Muscle of leg (tissue), 16 donors: ENCODE measurements at places on chromosomes 4 and X. TPM values are rescaled to one million over a fixed set of nuclear protein-coding genes. Genes with fewer than 3 reads are reported as not detected.

- peak; percentile 55 for DNase-seq
These were observed 37.7 kb downstream of the FHDC1 start for GRCh38 chr4:152973629-152974467.

- no peak for DNase-seq
These were observed 611.2 kb downstream of the RPA4 start for GRCh38 chrX:97494756-97495372.

DNA sequence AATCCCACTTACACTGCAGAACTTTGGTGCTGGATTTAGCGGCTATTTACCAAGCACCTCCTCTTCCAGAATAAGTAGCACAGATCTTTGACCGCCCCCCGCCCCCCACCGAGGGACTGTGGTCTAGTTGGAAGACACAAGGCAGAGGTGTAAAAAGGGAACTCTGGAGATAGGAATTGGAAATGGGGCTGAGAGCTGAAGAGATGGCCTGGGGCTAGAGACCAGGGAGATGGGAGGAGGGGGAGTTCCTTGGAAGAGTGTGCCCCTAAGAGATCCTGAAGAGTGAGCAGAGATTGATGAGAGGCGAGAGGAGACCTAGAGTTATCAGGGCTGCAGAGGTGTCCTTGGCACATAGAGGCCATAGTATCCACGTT, 55.3 kb downstream of the TBL1X start:
- no peak for DNase-seq

DNA sequence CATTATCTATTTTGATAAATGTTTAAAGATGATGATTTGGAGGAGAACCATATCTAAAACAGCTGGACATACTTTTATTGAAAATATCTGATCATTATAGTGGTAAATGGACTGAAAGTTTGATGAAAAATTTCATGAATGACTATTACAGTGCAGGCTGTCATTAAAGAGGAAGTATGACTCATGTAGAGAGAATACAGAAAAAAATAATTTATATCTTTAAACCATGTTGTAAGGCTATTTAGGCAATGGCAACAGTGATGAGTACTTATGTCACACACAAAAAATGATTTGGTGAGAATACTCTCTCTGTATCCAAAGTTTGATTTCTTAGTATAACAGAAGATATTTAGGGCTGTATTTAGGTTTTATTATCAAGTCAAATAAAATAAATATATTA, 3.9 kb upstream of the GLRB start:
- DNase-seq, result no peak

Gene KLHL13
- total RNA-seq, result 47.1 TPM

Gene CFI
- total RNA-seq, result 7.8 TPM

Gene BEX1
- total RNA-seq, result 0.49 TPM

GRCh38 chr4:27005501-27005900, 144.9 kb downstream of the STIM2 start:
- DNase-seq, result peak; percentile 89

DNA sequence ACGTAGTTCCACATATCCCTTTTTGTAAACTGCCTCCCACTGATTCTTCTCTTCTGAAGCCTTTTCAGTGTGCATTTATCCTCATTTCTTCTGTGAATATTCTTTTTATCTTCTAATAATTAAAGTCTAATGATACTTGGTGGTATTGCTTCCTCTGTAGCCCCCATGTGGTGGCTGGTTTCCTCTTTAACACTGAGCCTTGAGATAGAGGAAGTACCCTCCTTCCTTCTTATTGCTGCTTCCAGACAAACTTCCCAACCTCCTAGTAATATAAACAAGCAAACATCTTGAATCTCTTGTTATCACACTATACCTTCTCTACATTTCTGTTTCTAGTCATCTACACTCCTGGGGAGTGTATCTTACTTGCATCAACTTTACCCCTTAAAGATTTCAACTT, 310.5 kb upstream of the GIMD1 start:
- DNase-seq, result no peak

Gene NWD2
- total RNA-seq, result under 0.01 TPM

Gene P2RY4
- total RNA-seq, result 0.09 TPM

GRCh38 chr4:15374656-15375055, 53.2 kb upstream of the C1QTNF7 start:
- peak; percentile 76 for DNase-seq

Gene MTMR8
- 2.0 TPM for total RNA-seq

Gene CYTL1
- total RNA-seq, result 11.0 TPM

Gene POF1B
- total RNA-seq, result 0.04 TPM

Gene ABLIM2
- 3.1 TPM for total RNA-seq

Gene SLC6A8
- 14.6 TPM for total RNA-seq

DNA sequence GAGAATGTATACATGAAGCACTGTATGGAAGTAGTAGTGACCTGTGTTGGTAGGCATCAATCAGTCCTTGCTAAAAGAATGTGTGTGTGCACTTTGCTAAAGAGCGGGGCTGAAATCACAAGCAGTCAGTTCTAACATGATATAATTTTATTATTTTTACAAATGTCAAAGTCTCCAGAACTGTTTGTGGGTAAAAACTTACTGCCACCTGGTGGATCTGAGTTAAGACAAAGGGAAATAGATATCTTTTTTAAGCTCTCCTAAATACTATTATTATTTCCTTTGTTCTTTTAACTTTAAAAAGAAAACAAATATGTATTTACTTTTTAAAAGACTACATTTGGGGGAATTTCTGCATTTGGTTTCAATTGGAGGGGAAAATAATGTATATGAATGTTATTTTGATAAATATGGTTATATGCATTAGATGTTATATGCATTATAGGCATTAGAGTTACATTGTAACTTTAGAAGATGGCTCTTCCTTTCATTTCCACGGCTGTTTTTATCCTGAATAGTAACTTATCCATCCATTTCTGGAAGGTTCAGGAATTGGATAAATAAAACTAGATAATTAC, 7.8 kb upstream of the CLOCK start:
- peak; percentile 75 for DNase-seq

DNA sequence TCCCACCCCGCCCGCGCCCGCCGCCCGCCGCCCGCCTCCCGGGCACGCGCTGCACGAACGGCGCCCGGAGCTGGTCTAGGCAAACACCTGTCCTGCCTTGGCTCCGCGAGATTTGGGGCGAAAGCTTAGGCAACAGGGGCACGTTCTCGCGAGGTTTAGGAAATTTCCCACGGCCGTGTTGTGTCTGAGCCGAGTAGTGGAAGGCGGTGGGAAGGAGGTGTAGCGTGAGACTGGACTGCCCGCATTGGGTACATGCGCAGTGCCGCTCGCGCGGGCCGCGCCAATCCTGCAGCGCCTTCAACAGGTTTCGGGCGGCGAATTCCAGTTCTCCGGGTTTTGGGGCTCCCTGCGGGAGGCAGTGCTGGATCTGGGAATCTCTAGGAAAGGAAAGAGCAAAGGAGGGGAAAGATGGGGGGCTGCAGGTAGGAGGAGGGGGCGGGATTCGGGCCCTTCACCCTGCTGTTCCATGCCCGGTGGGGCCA, 1.3 kb upstream of the RBPJ start:
- DNase-seq, result peak; percentile 99

Gene NMU
- 1.2 TPM for total RNA-seq

Gene HCFC1
- 12.8 TPM for total RNA-seq

Gene DCAF12L2
- total RNA-seq, result 15.1 TPM

DNA sequence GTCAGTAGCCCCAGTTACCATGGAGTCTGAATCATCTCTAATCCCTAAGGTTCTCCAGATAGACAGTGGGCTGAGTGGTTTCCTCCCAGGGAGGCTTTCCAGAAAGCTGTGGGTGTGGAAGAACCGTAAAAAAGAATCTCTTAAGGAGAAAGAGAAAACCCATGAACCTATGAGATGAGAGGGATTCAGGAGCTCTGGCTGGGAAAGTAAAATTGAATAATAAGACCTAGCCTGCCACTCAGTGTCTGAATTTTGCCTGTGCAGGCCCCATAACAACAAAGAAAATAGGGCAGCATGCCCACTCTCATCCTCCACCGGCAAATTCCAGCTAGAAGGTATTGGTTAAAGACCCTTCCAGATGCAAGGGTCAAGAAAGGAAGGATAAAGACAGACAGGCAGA, 16.9 kb downstream of the AWAT2 start:
- DNase-seq, result peak; percentile 48

- DNase-seq, result no peak
These were observed 19.9 kb upstream of the TXK start for GRCh38 chr4:48153791-48154550.

Gene C1GALT1C1
- 15.6 TPM for total RNA-seq

GRCh38 chrX:101478366-101478765, 6.9 kb upstream of the ARMCX4 start:
- DNase-seq, result no peak

Gene GYPE
- total RNA-seq, result 1.2 TPM

- no peak for DNase-seq
These were observed 2.4 kb upstream of the ZFP92 start for GRCh38 chrX:153408871-153409351.

- no peak for DNase-seq
These were observed 59.3 kb upstream of the SOD3 start for GRCh38 chr4:24736066-24736465.

Gene CTSO
- 21.6 TPM for total RNA-seq

GRCh38 chrX:44873415-44874276, 658 bp downstream of the KDM6A start:
- DNase-seq, result peak; percentile 84

Gene MAGEC1
- not detected for total RNA-seq

Gene SLITRK4
- total RNA-seq, result 4.7 TPM

DNA sequence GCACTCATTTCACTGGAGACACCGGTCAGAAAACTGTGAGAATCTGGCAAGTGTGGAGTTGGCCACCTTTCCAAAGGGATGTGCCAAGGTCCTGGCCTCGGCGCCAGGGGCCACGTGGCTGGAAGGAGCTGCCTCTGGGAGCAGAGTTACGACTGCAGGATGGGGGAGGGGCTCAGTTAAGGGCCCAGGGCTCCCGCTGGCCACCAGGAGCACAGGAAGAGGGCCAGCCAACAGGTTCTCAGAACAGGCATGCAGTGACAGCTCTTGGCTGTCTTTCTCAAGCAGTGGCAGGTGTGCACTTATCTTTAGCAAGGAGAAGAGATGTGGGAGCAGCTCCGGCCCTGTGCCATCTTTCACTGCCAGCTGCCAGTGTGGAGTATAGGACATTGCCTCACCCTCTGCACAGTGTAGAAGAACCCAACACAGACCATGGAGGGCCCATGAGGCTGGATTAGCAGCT, 115.9 kb upstream of the RBPJ start:
- peak; percentile 82 for DNase-seq

GRCh38 chr4:17613761-17614415, 553 bp upstream of the MED28 start:
- no peak for DNase-seq

GRCh38 chrX:9558615-9559014, 93.8 kb downstream of the TBL1X start:
- no peak for DNase-seq

GRCh38 chrX:135275973-135276372, 24.1 kb downstream of the ETDA start:
- DNase-seq, result no peak

DNA sequence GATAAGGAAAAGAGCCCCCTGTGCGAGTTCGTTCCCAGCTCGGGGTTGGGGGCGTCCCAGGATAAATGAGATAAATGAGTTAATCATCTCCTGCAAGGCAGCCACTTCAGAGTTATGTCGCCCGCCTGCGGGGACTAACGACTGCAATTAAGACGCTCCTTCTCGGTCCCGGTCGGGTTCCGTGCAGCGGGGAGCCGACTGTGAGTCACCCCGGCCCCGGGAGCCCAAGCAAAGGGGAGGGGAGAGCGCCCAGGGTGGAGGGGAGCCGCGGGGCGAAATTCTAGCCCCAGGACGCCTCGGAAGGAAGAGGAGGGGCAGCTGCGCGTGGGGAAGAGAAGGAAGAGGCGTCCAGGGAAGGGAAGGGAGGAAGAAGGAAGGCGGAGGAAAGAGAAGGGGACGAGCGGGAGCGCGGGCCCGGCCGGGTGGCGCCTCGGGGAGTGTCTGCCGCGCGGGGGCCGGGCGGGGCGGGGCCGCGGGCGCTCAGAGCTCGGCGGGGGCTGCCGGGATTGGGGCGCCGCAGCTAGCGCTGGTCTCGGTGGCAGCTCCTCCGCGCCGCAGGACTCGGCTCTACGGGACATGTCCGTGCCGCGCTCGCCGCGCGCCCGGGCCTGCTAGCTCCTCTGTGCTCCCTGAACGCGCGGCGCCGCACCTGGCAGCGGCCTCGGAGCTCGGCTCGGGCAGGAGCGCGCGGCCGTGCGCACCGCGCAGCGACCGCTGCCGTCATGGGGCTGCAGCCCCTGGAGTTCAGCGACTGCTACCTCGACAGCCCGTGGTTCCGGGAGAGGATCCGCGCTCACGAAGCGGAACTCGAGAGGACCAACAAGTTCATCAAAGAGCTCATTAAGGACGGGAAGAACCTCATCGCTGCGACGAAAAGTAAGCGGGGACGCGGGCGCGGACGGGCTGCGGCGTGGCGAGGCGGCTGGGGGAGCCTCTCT, at the start of gene ARHGAP10:
ARHGAP10 (plus strand) TSS at position 509 of the 938 bp plus-strand sequence; CDS start at position 723, 214 bp downstream.
- peak; percentile 91 for DNase-seq

Gene TAPT1
- 30.6 TPM for total RNA-seq
